HuH-7.5 (cell line): ENCODE measurements at places on chromosomes 7 and 10.

GRCh38 chr10:85787393-85787792 is 579.2 kb downstream of the GRID1 start:
- no peak for DNase-seq

DNA sequence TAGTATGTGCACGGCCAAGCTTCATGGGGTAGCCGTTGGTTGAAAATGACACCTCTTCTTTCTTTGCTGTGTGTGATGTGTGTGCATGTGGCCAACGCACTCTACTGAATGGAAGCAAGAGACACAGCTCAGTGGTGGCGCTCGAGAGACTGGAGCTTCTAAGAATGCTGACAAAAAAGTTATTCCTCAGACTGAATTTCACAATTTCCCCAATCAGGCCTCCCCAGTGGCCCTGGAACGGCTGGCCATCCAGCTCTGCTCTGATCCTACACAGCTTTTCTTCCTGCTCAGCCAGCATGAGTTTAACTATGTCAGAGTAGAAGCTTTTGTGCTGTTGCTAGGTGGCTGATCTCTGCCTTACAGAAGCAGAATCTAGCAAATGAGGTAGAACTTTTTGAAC is 186.7 kb upstream of the PLXDC2 start:
- no peak for DNase-seq

DNA sequence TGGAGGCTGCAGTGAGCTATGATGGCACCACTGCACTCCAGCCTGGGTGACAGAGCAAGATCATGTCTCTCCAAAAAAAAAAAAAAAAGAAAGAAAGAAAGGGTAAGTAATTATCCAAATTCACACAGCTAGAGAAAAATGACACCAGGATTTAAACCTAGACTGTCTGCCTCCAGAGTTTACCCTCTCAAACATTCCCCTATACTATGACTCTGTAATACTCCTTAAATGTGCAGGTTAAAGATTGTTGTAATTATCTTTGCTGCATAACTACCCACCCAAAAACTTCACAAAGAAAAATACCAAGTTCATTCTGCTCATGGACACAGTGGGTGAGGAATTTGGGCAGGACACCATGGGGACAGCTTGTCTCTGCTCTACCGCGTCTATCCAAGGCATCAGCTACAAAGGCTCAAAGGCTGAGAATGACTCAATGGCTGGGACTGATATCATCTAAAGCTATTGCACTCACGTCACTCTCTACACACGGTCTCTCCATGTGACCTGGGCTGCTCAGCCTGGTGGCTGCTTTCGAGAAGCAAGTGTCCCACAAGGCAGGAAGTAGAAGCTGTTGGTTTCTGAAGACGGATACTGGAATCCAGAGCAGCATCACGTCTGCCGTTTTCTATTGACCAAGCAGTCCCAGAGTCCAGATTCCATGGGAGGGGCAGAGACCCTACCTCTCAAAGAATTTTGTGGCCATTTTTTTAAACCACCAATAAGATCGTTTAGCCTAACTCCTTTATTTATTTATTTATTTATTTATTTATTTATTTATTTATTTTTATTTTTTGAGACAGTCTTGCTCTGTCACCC is 185.7 kb upstream of the AUTS2 start:
- no peak for DNase-seq

- no peak for DNase-seq
Measured at GRCh38 chr10:45373003-45373575, 927 bp upstream of the ALOX5 start.

DNA sequence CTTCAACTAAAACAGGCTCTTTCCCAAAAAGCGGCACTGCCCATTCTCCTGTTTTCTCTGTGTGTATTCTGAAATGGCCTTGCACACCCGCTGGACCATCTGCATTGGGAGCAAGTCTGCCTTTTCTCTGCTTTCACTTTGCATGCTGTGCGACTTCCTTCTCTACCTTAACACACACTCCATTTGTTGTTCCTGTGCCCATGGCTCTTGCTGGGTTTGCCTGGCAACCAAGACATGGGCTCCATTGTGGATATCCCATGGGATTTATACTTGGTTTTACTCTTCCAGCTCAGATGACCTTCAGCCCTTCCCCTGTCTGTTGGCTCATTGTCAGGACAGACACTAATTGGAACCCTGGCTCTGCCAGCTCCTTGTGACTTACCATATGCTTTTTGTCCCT is 465.3 kb downstream of the REEP3 start:
- no peak for DNase-seq

DNA sequence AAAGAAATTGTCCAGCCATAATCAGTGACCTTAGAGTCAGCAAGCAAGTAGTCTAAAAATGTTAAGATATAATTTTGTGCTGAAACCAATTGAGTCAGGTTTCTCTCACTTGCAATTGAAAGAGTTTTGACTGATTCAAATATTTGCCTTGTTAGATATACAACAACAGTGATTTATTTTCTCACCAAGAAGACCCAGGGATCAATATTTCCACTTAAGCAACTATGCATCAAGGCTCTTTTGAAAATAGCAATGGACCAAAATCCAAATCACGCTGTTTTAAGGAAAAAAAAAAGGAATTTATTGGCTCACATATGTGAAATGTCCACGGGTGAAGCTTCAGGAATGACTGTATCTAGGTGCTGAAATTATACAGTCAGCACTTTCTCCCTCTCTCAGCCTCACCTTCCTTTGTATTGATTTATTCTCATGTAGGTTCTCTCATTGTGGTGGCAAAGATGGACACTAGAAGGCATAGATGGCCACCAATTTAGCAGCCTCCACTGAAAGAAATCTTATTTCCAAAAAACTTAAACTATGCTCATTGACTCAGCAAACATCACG is 9.7 kb upstream of the FKBP9 start:
- DNase-seq: no peak

- no peak for DNase-seq
Measured at GRCh38 chr10:63703740-63704345, 182.6 kb downstream of the REEP3 start.

DNA sequence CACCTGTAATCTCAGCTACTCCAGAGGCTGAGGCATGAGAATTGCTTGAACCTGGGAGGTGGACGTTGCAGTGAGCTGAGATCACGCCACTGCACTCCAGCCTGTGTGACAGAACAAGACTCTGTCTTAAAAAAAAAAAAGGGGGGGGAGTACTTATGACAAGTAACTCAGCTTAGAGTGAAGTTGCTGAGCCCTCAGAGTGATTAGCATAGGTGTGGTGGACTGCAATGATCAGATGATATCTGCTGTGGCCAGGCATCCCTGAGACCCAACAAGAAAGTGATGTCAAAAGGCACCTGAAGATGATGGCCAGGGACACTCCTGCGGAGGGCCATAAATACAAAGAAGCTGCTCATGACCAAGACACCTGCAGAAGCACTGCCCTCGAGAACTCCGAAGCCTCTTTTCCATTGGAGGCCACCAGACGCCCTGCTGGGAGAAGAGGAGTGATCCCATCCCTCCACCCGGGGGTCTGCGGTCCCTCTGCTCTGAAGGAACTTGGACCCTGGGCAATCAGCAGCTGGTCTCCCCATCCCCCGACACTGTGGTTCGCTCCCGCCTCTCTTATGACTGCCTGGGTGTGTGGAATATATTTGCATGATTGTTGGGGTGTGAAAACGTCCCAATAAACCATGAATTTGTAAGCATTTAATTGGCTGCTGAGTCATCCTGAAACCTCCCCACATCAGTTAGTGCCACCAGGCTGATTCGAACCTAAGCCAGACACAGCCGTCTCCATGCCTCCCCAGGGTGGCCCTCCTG is 46.0 kb downstream of the RASGEF1A start:
- no peak for DNase-seq

DNA sequence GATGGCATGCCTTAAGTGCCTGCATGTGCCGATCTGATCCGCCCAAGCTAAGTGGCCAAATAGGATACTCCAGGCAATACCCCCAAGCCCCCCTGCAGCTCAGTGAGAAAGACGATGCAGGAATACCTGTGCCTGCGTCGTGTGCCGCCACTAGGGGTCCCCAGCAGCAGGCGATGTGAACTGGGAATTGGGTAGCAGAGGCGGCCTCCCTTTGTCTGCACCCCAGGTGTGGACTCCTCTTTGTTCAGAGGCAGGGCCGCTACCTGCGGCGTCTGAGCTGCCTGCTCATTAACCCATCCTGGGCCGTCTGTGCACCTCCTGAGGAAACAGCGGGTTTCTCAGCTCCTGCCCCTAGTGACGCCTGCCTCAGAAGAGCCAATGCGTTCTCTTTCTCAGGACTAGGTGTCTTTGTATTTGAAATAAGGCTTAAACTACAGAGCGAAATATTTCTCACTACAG is 4.8 kb upstream of the CHN2 start:
- DNase-seq: peak; percentile 63

DNA sequence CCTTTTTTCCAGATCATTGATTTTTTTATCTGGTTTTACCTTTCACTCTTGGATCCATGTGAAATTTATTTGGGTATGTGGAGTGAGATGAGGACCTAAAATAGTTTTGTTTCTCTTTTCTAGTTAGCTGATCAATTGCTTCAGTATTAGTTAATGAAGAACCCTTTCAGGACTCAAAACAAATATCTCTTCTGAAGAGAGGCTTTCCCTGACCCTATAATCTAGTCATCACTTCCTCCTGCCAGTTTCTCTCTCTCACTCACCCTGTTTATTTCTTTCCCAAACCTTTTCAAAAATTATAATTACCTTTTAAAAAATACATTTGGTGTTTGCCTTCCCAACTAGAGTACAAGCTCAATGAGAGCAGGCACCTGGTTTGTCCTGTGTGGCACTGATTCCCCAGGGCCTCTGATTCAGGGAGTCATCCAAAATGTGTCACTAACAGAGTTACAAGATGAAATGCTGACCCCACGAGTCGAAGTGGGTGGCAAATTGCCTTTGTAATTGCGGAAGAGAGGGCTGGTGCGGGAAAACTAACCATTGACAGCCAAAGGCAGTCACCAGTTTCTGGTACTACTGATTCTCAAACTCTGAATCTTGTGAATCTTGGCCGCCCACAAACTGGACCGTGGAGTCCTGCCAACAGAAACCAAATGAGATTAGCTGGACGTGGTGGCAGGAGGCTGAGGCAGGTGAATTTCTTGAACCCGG is 2.4 kb downstream of the TMEM140 start:
- no peak for DNase-seq

GRCh38 chr10:60353519-60354258 is 36.0 kb downstream of the ANK3 start:
- peak; percentile 11 for DNase-seq

DNA sequence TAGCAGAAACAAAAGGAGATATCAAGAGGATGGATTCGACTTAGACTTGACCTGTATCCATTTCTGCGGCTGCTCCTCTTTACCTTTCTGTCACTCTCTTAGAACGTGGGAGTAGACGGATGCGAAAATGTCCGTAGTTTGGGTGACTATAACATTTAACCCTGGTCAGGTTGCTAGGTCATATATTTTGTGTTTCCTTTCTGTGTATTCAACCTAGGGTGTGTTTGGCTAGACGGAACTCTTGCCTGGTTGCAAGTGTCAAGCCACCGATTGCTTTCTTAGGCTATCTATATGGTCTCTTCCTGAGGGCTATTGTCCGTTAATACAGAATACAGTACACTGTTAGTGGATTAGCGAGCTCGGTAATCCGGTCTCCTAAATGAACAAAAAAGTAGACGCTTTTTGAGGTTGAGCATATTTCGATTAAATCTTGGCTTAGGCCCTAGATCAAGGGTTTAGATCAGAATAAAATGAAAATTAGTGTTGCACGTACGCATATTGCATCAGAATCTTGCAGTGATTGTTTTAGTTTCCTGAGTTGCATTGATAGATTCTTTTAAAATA is 1.2 kb downstream of the PTEN start:
- DNase-seq: no peak

- DNase-seq: no peak
Measured at GRCh38 chr10:4655406-4655805, 170.6 kb upstream of the AKR1E2 start.

DNA sequence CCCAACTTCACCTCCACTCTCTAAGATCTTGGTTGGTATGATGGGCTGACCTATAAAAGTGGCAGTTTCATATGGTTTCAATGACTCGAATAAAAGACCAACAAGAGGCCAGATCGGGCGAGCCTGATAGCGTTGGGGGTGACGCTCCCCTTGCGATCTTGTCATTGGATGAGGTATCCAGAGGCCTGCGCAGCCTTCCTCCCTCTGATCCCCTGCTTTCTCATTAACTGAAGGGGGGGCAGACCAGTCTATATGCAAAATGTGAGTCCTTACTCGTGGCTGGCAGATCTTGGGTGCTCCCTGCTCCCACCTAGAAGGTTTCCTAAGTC is 937 bp upstream of the COBL start:
- DNase-seq: no peak

GRCh38 chr7:47226696-47227095 is 355.2 kb downstream of the TNS3 start:
- DNase-seq: no peak

DNA sequence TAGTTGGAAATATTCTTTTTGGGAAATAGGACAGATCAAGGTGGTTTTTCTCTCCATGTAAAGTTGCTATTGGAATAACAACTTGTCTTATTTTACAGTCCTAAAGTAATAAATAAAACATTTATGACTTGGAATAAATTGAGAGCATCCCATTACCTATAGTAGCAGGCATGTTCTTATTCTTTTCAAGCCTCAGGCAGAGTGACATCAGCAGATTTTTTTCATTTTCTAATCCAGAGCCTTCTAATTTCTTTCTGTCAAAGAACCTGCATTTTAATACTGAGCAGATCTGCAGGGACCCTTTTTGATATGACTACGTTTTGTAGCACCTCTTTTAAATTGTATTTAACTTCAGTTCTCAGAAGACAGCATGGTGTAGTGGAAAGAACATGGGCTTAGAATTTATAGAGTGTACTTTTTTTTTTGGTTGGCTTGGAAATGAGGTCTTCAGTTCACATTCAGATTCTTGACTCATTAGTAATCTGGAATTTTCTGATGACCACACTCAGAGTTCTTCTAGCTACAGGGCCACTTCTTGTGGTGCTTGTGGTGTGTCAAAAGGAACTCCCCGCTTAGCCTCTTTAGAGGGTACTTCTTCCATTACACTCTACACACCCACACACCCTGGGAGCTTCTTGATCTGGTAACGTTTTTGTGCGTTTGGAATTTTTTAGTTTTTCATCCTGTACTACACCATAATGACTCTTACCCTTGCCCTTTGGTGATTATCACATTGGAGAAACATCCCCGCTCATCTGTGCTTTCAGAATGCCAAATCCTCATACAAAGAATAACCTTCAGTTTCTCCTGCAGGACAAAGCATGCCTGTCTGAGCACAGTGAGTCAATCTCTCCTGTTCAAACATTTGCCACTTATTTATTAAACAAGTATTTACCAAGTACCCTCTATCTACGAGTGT is 34.6 kb downstream of the AGK start:
- DNase-seq: peak; percentile 13

DNA sequence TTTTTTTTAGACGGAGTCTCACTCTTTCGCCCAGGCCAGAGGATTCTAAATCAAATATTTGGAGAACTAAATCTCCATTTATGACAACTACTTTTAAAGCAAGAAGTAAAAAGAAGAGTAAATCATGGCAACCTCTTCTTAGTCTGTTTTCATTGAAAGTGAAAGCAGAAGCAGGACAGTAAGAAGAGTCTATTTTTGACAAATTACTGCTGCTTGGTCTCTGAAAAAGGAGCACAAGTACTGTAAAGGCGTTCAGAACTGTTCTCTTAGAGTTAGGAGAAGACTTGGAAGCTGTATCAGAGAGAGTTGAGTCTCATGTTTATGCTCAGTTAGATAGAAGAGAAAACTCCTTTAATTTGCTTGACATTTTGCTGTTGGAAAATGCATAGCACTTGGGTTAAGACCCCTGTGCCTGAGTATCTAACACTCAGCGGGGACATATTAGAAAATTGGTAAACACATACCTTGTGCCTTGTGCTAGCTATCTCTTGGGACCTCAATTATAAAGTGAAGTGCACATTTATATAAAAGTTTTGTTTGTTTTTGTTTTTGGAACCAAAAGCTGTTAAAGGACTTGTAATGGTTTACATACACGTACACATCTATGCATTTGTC is 433.0 kb downstream of the ANKRD7 start:
- DNase-seq: no peak

- no peak for DNase-seq
Measured at GRCh38 chr10:121165276-121165675, 314.1 kb downstream of the WDR11 start.
